ENCODE measurements at places on chromosomes 3 and 15. TPM values are rescaled to one million over a fixed set of nuclear protein-coding genes. Genes with fewer than 3 reads are reported as not detected.

DNA sequence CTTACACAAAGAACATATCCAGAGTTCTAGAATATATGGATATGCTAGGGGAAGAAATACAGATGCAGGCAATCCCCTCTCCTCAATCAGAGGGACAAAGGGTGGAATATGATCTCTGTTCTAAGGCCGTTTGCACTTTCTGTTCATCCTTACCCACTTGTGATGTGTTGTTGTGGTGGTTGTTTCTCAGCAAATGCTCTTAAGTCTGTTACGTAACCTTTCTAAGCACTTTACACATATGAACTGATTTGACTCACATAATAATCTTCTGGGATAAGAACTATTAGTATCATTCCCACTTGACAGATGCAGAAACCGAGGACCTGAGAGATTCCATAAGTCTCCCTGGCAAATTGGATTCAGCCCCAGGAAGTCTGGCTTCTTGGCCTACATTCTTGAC, 40.5 kb downstream of the NGRN start:
- no peak for DNase-seq

PPM1L gene
- total RNA-seq, result 79.5 TPM

DNA sequence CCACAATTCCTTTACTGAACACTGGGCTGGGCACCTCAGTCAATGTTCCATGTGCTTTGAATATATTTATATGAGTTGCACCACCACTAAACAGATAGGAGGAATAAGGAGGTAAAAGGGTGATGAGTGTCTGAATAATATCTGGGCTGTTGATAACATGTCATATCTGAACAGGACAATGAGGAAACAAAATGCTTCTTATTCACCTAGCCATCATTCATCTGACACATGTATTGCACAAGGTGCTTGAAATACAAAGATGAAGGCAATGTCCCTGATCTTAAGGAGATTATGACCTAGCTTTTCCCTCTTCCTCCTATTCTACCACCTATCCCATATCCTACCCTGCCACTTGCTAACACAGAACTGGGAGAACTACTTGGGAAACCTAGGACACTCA, 8.0 kb upstream of the CERS3 start:
- DNase-seq, result no peak

PLD1 gene
- 734 TPM for total RNA-seq

DNA sequence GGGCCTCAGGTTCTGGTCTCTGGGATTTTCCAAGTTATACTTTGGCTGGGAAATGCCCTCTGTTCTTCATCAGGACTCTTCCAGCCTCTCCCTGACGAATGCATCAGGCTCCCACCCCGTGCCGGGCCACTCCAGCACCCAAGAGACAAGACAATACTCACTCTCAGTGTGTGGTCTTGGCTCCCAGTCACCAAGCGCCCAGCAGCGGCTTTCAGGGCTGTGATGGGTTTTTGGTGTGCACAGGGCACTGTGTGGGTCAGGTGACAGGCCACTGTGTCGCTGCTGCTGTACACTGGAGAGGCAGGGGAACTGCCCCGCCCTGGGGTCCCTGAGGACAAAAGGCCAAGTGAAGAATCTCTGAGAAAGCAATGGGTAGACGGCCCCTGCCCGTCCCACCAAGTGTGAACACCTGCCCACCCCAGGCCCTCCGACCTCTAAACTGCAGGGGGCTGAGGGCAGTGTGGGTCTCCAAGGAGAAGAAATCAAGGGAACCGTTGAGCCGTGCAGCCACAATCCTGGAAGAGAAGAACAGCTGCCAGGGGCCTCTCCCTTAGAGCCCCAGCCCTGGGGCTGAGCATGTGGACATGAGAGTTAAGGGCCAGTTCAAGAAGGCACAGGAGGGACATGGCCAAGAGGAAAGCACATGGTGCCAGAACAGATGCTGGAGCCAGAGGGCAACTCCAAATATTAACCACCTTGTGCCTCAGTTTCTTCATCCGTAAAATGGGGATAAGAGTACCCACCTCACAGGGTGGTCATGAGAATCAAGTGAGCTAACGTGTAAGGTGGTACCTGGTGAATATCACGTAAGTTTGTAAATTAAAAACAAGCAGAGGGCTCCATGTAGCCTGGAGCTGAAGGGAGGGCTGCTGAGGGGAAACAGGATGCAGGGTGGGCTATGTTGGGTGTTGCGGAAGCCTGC, 34.1 kb downstream of the PTPN23 start:
- DNase-seq, result no peak

DNA sequence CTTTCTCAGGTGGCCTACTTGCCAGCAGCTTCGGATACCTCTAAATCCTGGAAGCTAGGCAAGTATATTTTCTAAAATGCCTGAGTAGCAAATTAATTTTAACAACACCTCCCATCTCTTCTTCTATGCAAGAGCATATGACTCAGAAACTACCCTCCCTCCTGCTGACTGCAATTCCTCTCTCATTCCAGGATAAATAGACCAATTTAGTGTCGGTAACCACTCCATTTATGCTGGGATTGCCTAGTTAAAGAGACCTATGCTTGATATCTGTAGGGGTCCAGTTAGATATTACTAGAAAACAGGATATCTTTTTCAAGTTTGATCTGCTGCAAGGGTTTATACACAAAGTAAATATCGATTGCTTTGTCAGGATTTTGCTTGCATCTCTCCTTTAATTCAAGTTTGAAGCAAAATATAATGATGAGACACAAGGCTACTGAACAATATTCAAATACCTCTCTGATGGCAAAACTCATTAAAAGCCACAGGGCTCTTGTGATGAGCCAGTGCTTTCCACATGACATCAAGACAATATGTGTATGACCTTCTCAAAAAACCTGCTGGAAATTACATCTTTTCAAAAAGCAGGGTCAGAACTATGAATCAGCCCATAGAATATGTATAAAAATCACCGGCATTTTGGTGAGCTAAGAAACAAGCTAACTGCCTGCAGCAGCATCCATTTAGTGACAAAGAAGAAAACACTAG, 491.6 kb upstream of the NECTIN3 start:
- no peak for DNase-seq

- DNase-seq, result no peak
These were observed 183.6 kb downstream of the SHOX2 start for GRCh38 chr3:157922614-157923013.

DNA sequence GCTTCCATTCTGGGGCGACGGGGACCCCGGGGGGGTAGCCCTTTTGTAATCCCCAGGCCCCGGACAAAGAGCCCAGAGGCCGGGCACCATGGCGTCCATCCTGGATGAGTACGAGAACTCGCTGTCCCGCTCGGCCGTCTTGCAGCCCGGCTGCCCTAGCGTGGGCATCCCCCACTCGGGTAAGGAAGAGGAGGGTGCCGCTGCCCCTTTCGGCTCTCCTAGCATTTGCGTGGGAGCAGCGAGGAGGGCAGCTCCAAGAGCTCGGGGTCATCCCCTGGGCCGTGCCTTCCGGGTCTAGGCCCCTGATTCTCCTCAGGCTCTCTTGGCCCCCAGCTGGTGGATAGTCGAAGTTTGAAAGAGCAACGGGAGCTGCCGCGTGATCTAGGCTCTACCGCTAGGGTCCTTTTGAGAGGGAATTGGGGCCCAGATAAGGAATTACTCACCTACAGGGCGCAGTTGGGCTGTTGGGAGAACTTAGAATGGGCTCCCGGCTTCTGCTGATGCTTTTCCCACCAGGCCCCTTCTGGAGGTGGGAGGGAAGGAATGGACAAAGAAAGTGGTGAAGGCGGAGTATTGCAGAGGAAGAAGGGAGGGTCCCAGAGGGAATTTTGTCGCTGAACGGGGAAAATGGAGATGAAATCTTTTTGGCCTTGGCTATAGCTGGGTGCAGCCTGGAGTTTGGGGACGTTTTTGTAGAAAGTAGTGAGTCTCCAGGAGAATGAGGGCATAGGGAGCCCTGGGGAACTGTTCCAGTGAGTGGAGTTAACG, 615 bp downstream of the VPS18 start:
- DNase-seq, result peak; percentile 41

- DNase-seq, result no peak
These were observed 95.3 kb downstream of the ITPR1 start for GRCh38 chr3:4588466-4588865.

GRCh38 chr3:146326875-146327543, 76.1 kb upstream of the PLSCR4 start:
- peak; percentile 45 for DNase-seq

GRCh38 chr3:8443829-8444791, 57.5 kb upstream of the LMCD1 start:
- DNase-seq, result peak; percentile 96

GRCh38 chr3:151811474-151811873, 2.4 kb upstream of the AADAC start:
- no peak for DNase-seq

GALNT15 gene
- 3.9 TPM for total RNA-seq

DNA sequence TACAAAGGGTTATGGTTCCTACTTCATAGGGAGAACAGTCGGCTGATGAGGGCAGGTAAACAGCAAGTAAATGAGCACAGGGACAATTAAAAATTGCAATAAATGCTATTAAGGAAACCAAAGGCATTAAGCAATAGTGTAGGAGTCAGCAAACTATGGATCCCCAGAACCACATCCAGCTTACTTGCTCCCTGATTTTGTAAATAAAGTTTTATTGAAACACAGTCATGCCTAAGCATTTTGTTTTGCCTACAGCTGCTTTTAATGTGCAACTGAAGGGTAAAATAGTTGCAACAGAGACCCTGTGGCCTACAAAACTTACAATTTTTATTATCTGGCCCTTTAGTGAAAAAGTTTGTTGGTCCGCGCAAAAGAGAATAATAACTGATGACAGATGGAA, 351.2 kb upstream of the NR2F2 start:
- DNase-seq, result no peak

C3orf85 gene
- total RNA-seq, result not detected

GRCh38 chr15:95590533-95591044, 739.9 kb upstream of the NR2F2 start:
- no peak for DNase-seq

GRCh38 chr3:170813266-170813665, 56.7 kb downstream of the RPL22L1 start:
- no peak for DNase-seq

- no peak for DNase-seq
These were observed 20.2 kb downstream of the SIN3A start for GRCh38 chr15:75431270-75431669.

DNA sequence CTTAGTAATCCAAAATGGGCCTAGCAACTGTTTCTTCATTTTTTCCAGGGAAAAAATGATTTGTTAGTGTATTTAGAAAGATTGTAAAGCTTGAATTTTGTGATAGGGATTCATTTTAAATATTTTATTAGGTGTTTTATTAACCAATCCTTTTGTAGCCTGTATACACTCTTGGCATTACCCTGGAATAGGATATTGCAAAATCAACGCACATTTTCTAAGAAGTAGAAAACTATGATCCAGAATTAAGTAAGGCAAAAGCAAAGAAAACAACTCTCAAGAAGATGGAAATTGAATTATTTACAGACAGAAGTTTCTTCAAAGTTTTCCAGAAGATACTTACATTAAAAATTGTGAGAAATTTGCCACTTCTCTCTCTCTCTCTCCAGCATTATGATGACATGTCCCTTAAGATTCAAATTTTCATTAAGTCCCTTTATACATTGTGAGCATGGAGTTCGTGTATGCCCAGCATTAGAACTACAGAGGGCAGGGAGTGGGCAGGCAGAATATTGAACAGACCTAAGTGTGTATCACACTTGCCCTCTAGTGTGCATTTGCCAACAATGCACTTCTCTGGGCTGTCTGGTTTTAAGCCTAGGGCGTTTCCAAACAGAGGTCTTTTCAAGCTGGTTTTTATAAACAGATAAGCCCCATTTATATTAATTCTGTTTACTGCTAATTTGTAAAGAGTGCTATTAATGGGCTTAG, 28.5 kb upstream of the CMSS1 start:
- no peak for DNase-seq

ZIC1 gene
- total RNA-seq, result 0.06 TPM

DNA sequence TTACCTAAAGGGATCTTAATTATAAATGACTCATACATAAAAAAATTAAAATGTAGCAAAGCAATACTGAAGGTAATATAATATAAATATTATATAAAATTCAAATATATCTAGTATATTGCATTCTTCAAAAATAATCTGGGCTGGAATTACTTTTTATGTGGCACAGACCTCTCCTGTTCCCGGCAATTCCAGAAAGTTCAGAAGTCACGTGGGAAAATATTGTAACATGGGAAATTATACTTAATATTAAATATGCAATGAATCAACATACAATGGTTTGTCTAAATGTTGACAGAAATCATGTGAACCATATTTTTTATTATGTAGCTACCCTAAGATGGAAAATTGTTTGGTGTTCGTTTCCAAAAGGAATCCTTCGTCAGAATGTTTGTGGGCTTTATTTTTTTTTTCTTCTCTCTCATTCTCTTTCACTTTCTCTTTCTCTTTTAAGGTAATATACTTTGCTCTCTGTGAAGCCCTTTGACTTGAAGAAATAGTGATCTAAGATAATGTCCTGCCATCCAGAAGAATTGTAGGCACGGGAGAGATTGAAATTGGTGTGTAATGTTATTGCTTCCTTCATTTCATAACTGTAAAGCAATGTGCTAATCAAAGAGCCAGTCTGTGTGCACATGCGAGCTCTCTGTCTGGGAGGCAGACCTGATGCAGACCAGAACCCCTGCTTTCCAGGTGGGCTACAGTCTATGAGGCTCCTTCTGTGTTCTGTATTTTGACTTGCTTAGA, 559.4 kb downstream of the NR2F2 start:
- no peak for DNase-seq

GRCh38 chr15:77921664-77922063, 155.8 kb downstream of the TBC1D2B start:
- no peak for DNase-seq

DNA sequence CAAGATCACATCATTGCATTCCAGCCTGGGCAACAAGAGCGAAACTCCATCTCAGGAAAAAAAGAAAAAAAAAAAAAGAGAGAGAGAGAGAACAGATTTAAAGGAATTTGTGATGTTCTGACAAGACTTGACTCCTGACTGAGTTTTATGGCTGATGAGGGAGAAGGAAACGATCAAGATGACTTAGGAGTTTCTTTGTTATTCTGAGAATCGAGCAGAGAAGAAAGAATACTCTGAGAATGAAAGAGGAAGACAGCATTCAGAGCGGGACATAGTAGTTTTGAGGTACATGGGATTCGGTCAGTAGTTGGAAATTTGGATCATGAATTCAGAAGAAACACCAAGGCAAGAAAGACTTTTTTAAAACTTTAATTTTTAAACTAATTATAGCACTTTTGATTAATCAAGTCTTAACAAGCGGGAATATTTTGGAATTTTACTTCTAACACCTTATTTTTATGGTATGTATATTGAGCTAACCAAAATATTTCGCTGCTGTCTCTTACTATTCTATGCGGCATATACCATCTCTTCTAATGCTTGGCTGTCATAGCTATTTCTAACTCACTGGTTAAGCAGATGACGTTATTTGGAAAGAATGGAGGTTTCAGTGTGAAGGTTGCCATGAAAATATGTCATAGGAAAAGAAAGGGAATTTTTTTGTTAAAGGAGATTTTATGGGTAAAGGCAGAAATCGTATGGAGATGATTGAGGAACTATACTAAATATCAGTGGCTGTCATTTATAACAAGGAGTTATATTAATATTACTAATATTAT, 644.1 kb downstream of the RBMS3 start:
- no peak for DNase-seq

DNA sequence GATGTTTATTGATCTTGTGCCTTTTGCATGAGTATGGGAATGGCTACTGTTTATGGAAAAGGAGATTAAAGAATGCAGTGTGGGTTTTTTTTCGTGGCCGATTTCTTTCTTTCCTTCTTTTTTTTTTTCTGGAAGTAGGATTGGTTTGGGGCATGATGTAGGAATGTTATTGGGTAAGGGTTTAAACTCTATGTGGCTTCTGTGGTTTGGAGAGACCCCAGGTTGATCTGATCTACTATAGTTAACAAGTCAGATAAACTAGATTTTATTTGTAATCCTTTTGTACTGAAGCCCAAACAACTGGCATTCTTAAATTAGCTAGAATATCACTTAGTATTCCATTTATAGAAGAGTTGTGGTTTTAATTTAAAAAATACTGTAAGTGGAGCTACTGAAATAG, 304.8 kb downstream of the LPP start:
- no peak for DNase-seq

All from mucosa of gallbladder (tissue), 1 donor.